ENCODE measurements at places on chromosomes 3 and 15. TPM values are rescaled to one million over a fixed set of nuclear protein-coding genes. Genes with fewer than 3 reads are reported as not detected.

Gene EAF2
- 17.0 TPM for total RNA-seq

Gene B3GALNT1
- 5.4 TPM for total RNA-seq

Gene TUSC2
- total RNA-seq: 25.7 TPM

Gene CYP19A1
- total RNA-seq: not detected

Gene MNS1
- not detected for total RNA-seq

Gene KNG1
- total RNA-seq: not detected

Gene SLC9A9
- 19.3 TPM for total RNA-seq

Gene GOLGA6D
- total RNA-seq: not detected

Gene DISP2
- total RNA-seq: 1.0 TPM

Gene MAP6D1
- 1.1 TPM for total RNA-seq

Gene LDHAL6B
- total RNA-seq: not detected

Gene CTNNB1
- 115 TPM for total RNA-seq

Gene LTF
- total RNA-seq: not detected

Gene RARB
- not detected for total RNA-seq

Gene MORC1
- total RNA-seq: not detected

Gene POPDC2
- total RNA-seq: 2.0 TPM

Gene SMAD6
- 0.37 TPM for total RNA-seq

Gene PLA2G4E
- total RNA-seq: not detected

Gene HRG
- total RNA-seq: not detected

Gene SLC2A2
- not detected for total RNA-seq

Gene MAPK6
- total RNA-seq: 31.6 TPM

Gene SV2B
- total RNA-seq: 0.02 TPM

Gene PTH1R
- total RNA-seq: not detected

Gene DNAH12
- total RNA-seq: 0.20 TPM

Gene ZNF774
- 3.0 TPM for total RNA-seq

Gene ZNF280D
- 36.7 TPM for total RNA-seq

Gene TMEM202
- total RNA-seq: not detected

Gene SYNPR
- not detected for total RNA-seq

Gene TRAIP
- total RNA-seq: 20.6 TPM

Gene PROK2
- not detected for total RNA-seq
